ENCODE measurements at places on chromosomes 6 and 20. TPM values are rescaled to one million over a fixed set of nuclear protein-coding genes. Genes with fewer than 3 reads are reported as not detected.

- DNase-seq = peak; percentile 25
Measured at GRCh38 chr20:38226553-38226952, 34.0 kb downstream of the KIAA1755 start.

DNA sequence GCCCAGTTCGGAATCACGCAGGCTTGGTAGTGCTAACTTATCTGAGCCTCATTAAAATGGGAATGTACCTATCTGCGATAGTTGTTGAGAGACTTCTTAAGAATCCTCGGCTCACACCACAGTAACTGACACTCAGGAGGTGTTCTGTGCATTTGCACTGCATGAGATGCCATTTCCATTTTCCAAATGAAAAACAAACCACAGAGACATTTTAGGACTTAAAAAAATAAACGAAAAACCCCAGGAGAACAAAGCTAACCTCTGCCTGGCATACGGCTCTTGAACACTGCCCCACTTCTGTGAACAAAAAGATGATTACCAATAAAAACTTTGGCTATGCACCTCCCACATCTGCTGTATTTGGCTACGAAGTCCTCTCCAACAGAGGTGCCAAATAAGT is 37.6 kb downstream of the BEND3 start:
- DNase-seq = no peak

GRCh38 chr6:29680904-29681303 is at the start of gene ZFP57:
Gene ZFP57, minus strand, starts transcription at chr6:29681152. Its CDS starts 4,149 bp downstream, at chr6:29677003.
- no peak for DNase-seq

DNA sequence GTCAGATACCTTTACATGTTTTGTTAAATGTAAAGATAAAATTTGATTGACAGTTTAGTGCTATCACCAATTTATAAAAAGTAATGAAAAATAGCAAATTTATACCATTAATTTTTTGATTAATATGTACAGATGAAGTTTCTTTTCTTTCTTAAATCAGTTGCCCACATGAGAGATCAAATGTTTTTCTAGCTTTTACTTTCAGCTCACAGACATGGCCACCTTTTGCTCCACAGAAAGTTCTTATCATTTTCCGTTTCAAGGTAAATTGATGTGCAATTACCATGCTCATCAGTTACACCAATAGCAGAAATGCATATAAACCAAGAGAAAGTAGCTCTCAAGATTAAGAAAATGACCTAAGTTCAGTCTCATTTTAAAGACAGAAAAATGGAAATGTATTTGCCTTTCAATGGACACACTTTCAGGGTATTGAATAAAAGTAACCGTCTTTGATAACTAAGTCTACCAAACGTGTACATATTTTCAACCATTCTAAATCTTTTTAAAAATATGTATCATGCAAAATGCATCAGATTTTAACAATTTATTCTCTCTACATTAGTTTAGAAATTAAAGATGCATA is 16.6 kb upstream of the EXOC2 start:
- DNase-seq = no peak

DNA sequence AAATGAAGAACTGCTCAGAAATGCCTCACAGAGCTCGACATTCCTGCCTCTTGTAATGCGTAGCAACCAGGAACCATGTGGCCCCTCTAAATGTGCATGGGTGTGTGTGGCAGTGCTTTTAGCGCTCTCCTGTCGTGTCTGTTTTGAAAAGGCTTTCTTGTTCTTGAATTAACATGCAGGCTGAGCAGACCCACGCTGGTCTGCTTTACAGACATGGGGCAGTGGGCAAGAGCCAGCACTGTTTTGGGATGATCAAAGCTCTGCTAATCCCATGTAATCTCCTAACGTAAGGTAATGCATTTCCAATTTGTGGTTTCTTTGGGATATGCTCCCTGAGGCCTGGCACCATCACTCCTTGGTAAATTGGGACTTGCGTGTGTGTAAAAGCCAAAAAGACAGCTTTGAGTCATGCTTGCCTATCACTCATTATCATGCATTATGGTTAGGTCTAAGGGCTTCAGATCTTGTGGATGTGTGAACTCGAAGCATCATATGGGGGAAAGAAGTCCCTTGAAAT is 11.8 kb downstream of the RIPOR2 start:
- DNase-seq = no peak

DNA sequence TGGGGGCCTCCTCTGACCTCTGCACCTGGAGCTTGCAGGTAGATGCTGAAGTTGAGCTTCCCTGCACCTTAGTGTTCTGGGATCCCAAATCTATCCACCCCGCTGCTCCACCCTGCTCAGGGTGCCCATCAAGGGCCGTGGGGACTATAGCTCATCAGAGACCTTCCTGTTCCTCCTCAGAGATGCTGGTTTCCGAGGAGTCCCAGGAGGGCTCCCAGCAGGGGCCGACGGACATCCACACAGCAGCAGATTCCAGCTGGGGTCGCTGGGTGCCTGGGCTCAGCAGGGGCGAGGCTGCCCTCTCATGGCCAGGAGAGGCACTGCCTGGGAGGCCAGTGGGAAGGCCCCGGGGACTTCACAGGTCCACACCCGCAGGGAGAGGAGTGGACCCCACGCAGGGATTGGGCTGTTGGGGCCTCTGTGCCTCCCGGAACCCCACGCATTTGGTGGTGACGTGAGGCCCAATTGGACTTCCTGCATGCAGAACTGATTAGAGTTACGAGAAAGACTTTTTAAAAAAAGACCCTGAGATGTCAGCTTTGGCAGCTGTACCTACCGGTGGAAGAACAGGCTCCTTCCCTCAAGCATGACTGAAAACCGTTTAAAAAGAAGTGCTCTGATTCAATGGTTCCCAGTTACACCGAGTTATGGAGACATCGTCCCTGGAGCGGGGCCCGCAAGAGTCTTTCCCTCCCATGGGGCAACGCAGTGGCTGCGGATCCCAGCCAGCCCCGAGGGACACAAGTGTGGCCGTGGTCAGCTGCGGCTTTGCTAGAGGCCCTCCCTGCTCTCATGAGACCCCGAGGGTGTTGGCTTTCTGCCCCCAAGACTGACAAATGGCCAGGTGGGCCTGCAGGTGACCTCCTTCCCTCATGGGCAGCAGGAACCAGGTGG is 25.3 kb upstream of the SLCO4A1 start:
- peak; percentile 96 for DNase-seq

HLA-DQA1 gene
- total RNA-seq = 0.29 TPM

SYTL3 gene
- total RNA-seq = 1.5 TPM

ADNP gene
- total RNA-seq = 23.5 TPM
